T1000 (cell line): ENCODE measurements at places on chromosomes 1 and 21.
A peak's percentile ranks its signal among the peaks of the same experiment; 100 is the strongest.

DNA sequence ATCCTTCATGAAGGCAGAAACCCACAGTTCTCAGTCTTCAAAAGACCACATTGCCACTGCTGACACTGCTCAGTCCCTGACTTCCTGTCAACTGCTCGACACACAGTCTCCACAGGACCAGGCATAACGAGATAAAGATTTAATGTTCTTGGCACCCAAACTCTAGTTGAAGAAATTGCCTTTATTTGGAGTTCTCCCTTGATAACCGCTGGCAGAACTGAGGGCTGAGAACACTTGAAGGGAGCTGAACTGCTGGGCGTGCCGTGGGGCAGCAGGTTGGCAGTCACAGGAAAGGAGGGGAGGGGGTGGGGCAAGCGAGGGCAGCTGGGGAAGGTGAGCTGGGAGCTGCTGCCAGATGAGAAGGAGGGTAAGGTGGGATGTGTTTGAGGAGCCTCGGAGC, 15.9 kb downstream of the HENMT1 start:
- no peak for DNase-seq

GRCh38 chr1:214067397-214067796, 79.6 kb downstream of the PROX1 start:
- DNase-seq = no peak

GRCh38 chr1:29489471-29489870, 253.1 kb downstream of the PTPRU start:
- DNase-seq = no peak

GRCh38 chr21:28235169-28235895, 757.3 kb downstream of the LTN1 start:
- DNase-seq = no peak

- no peak for DNase-seq
Measured at GRCh38 chr1:228833911-228834688, 98.8 kb downstream of the RHOU start.

GRCh38 chr1:244789276-244789580, 46.2 kb upstream of the COX20 start:
- no peak for DNase-seq

DNA sequence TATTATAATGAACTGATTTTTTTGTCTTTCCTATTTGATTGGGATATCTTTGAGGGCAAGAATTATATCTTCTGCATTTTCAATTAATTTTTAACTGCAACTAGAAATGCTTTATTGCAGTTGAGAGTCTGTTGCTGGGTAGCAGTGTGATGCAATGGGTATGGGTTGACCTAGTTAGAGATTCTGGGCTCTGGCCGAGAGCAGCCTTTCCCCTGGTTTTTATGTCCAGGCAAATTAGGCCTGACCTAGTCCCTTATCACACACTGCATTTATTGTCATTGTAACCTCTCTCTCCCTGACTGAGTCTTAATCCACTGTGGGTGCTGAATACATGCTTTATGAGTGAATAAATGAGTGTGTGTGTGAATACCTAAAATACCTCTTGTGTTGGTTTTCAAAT, 206.4 kb upstream of the PTGFR start:
- DNase-seq = no peak

DNA sequence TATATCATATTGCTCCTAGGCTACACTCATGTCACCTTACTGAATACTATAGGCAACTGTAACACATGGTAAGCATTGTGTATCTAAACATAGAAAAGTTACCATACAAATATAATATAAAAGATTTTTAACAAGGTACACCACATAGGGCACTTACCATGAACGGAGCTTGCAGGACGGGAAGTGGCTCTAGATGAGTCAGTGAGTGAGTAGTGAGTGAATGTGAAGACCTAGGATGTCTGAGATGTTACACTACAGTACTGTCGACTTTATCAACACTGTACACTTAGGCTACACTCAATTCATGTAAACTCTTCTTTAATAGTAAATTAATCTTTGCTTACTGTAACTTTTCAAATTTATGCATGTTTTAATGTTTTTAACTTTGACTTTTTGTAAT, 81.0 kb upstream of the PLD5 start:
- no peak for DNase-seq

- no peak for DNase-seq
Measured at GRCh38 chr1:203704120-203704519, 60.9 kb upstream of the LAX1 start.

DNA sequence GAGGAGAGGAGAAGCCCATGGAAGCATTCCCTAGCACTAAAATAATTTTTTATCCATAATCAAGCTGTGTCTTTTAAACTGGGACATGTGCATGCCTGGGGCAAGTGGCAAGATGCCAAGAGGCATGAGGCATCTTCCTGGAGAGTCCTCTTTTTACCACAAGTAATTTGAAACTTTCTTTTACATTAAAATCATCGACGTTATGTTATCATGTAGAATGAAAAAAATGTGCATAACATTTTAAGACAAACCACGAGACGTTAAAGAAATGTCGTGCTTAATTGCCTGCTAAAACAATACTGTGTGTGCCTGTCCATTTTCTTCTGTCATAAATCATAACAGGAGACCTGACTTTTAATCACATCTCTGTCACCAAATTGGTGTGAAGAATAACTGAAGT, 1.5 kb downstream of the STYXL2 start:
- DNase-seq = peak; percentile 64

- no peak for DNase-seq
Measured at GRCh38 chr1:160546942-160547341, 23.9 kb upstream of the SLAMF6 start.

DNA sequence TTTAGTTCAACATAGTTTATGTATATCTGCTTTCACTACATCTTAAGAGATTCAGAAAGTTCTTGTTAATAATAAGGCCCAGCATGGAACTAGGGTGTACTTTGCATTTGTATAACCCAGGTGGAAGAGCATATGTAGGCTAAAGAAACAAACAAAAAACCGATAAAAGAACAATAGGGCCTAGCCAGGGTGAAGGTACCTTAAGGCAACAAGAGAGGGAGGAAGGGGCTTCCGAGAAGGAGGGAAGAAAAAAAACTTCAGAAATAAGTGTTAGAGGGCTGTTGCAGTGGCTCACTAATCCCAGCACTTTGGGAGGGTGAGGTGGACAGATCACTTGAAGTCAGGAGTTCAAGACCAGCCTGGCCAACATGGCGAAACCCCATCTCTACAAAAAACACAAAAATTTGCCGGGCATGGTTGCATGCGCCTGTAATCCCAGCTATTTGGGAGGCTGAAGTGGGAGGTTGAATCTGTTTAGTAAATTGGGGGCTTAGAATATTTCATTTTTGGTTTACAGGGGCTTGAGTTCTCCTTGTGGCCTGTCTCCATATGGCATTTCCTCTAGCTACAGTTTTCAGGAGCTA, 4.7 kb upstream of the SPATA45 start:
- no peak for DNase-seq

DNA sequence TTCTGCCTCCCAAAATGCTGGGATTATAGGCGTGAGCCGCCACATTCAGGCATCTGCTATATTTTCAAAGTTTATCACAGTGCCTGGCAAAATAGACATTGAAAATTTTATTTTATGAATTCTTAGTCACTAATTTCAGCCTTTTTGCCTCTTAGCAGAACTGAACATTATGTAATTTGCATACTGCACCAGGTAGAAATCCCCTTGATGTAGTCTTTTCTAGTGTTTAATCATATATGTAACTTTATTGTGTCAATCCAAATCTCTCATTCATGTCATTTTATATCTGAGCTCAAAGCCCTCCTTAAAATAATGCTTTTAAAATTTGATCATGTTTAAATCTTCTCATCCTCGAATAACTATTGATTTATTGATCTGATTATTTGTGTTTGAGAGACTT, 19.2 kb downstream of the WDTC1 start:
- DNase-seq = no peak

GRCh38 chr1:13788795-13789194, 88.8 kb downstream of the PRDM2 start:
- DNase-seq = no peak

DNA sequence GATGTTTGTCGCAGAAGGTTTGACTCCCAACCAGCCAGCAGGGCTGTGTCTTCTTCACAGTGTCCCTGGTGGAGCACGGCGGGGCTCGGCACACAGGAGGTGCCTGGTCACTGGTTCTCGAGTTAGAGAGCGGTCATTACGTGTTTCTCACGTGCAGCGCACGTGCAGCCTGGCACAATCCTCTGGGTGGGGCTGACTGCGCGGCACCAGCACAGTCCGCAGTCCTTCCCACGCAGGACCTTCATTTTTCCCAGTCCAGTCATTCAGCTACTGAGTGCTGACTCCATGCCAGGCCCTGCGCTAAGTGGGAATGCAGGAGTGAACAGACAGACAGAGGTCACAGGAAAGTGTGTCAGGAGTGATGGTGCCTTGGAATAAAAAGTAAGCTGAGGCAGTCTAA, 46.2 kb upstream of the GPR153 start:
- no peak for DNase-seq

DNA sequence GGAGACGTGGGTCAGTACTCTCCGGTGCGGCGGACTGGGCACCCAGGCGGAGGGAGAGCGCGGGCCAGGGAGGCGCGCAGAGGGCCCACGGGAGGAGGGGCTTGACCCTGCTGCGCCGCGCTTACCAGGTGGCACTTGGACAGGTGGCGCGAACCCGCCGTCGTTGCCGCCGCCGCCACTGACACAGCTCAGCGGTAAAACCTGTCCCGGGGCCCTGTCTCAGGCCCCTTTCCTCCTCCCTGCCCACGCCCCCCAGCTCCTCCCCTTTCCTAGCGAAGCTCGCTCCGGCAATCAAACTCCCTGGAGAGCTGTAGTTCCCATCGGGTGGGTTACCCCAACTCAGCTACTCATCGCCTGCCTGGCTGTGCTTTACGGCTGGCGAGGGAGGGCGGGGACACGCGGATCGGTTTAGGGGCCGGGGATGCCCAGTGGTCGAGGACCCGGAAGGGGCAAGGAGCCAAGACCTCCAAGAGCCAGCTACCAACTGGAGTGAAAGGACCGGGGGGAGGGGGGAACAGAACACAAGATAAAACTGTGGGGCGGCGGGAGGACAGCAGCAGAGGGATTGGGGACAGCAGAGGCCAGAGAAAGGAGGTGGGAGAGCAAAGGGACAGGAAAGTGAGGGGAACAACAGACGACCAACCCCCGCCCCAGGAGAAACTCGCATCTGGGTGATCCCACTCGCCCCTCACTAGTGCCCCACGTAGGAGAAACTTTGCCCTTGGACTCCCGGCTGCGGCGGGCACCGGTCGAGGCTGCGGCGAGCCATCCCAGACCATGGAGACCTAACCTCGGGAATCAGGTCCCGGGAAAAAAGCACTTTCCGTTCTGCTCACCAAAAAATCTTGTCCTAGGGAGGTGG, 2.9 kb downstream of the GFI1 start:
- peak; percentile 3 for DNase-seq

GRCh38 chr1:63746129-63746864, 27.5 kb upstream of the ROR1 start:
- DNase-seq = peak; percentile 69

- no peak for DNase-seq
Measured at GRCh38 chr1:110190282-110190929, 19.7 kb upstream of the KCNC4 start.

DNA sequence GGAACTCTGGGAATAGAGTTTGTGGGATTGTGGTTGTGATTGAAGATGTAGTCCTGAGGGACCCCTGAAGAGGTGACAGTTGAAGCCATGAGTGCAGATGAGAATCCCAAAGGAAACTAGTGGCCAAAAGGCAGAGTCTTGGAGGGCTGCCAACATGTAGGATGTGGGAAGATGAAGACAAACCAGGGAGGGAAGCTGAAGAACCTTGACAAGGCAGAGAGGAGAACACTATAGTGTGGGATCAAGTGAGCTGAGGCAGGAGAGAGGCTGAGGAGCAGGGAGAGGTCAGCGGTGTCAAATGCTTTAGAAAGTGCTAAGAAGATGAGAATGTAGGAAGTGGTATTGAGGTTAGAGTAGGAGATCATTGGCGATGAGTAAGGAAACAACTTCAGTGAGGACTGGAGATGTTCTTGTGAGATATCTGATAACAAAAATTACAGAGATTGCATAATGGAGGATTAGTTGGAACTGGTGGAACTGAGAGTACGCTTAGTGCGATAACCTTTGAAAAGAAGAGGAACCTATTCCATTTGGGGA, 88.5 kb upstream of the VCAM1 start:
- DNase-seq = peak; percentile 40

GRCh38 chr1:63866084-63866483, 92.3 kb downstream of the ROR1 start:
- no peak for DNase-seq

GRCh38 chr1:202112859-202113689, 9.6 kb upstream of the GPR37L1 start:
- DNase-seq = no peak

GRCh38 chr1:13775916-13776315, 75.9 kb downstream of the PRDM2 start:
- DNase-seq = no peak

DNA sequence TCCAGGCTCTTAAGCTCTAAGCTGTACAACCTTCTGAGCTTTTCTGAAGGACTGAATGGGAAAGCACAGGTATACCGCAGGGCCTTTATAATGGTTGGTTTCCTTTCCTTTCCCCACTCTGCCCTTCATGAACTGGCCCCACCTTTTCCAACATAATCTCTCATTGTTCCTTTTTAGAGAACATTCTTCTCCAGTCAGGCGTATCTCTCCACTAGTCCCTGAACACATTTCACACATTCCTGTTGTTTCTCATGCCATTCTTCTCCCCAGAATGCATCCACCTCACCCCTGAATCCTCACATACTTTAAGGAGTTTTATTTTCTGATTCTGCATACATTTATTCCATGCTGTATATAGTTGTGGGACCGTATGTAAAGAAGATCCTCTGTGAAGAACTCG, 41.3 kb downstream of the PGM1 start:
- DNase-seq = no peak
